ENCODE measurements at places on chromosomes 3 and 15.

GRCh38 chr3:86801921-86802320, 189.0 kb downstream of the VGLL3 start:
- no peak for DNase-seq

DNA sequence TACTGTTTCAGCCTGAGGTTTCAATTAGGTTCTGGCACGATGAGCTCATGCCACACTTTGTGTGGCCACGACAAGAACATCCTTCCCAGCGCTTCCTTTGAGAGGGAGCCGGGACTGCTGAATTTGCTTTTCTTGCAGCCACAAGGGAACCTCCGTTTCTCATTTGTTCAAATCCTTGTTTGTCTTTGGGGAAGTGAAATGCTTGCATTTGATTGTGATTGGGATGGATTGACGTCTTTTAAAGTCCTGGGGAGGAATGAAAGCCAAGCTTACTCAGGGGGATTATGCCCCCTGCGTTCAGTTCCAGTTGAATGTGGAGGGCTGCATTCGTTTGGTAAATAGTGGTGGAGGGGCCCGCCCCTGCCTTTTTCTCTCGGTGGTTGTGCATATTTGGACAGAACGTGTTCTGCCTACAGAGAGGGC, 277.6 kb downstream of the THSD4 start:
- no peak for DNase-seq

GRCh38 chr3:48727511-48727910, 10.5 kb upstream of the IP6K2 start:
- no peak for DNase-seq

- DNase-seq, result no peak
Measured at GRCh38 chr3:67781218-67781617, 126.8 kb upstream of the SUCLG2 start.
